Aortic smooth muscle cell (primary cell): ENCODE measurements at places on chromosomes 2 and 18. TPM values are rescaled to one million over a fixed set of nuclear protein-coding genes. Genes with fewer than 3 reads are reported as not detected.

Gene MROH2A
- total RNA-seq: not detected in 2 replicates

Gene UPP2
- not detected in 2 replicates for total RNA-seq

Gene GKN1
- total RNA-seq: not detected in 2 replicates

Gene LRP2
- total RNA-seq: not detected in 2 replicates

Gene GATA6
- total RNA-seq: 28.4 and 29.3 TPM in 2 replicates

Gene MAP2
- 7.1 and 23.7 TPM in 2 replicates for total RNA-seq

Gene GNLY
- total RNA-seq: not detected in 2 replicates

Gene ANTXR1
- 86.4 and 170 TPM in 2 replicates for total RNA-seq

Gene CNGA3
- total RNA-seq: 0.13 TPM in 1 of 2 replicates, not detected in the other

Gene RNU2-63P
- total RNA-seq: 33.8 TPM in 1 of 2 replicates, not detected in the other

Gene CHRNG
- total RNA-seq: not detected in 2 replicates

Gene FSHR
- total RNA-seq: not detected in 2 replicates

Gene FEV
- not detected in 2 replicates for total RNA-seq

Gene SLC4A3
- 0.40 and 0.50 TPM in 2 replicates for total RNA-seq

Gene GULP1
- total RNA-seq: 58.0 and 62.0 TPM in 2 replicates

Gene DYNAP
- not detected in 2 replicates for total RNA-seq

Gene RAPGEF4
- total RNA-seq: 0.66 and 2.2 TPM in 2 replicates

Gene KLHL14
- total RNA-seq: not detected in 2 replicates

Gene SERPINB4
- not detected in 2 replicates for total RNA-seq

Gene ZBTB7C
- total RNA-seq: 0.31 and 0.53 TPM in 2 replicates

Gene ASAP2
- 83.4 and 86.1 TPM in 2 replicates for total RNA-seq

Gene CYRIA
- total RNA-seq: 0.87 and 1.5 TPM in 2 replicates
